ENCODE measurements at places on chromosomes 2 and 18. TPM values are rescaled to one million over a fixed set of nuclear protein-coding genes. Genes with fewer than 3 reads are reported as not detected.

NPHP1 gene
- 5.5 TPM for total RNA-seq

IL37 gene
- total RNA-seq = not detected

MOGAT1 gene
- total RNA-seq = not detected

HOXD13 gene
- not detected for total RNA-seq

LOXHD1 gene
- not detected for total RNA-seq

SCYGR6 gene
- total RNA-seq = not detected

FKBP7 gene
- 56.4 TPM for total RNA-seq

CHAC2 gene
- 0.09 TPM for total RNA-seq

C1GALT1C1L gene
- total RNA-seq = 0.34 TPM

SEH1L gene
- total RNA-seq = 22.7 TPM

MGAT4A gene
- total RNA-seq = not detected

DSG1 gene
- total RNA-seq = not detected

SLC5A7 gene
- total RNA-seq = not detected

C2orf72 gene
- not detected for total RNA-seq

C2orf66 gene
- under 0.01 TPM for total RNA-seq
